ENCODE measurements at places on chromosomes 3 and 15.

- no peak for DNase-seq
These were observed 30.5 kb upstream of the NR1I2 start for GRCh38 chr3:119751423-119751822.

- DNase-seq = no peak
These were observed 57.6 kb downstream of the BHLHE40 start for GRCh38 chr3:5036858-5037257.

DNA sequence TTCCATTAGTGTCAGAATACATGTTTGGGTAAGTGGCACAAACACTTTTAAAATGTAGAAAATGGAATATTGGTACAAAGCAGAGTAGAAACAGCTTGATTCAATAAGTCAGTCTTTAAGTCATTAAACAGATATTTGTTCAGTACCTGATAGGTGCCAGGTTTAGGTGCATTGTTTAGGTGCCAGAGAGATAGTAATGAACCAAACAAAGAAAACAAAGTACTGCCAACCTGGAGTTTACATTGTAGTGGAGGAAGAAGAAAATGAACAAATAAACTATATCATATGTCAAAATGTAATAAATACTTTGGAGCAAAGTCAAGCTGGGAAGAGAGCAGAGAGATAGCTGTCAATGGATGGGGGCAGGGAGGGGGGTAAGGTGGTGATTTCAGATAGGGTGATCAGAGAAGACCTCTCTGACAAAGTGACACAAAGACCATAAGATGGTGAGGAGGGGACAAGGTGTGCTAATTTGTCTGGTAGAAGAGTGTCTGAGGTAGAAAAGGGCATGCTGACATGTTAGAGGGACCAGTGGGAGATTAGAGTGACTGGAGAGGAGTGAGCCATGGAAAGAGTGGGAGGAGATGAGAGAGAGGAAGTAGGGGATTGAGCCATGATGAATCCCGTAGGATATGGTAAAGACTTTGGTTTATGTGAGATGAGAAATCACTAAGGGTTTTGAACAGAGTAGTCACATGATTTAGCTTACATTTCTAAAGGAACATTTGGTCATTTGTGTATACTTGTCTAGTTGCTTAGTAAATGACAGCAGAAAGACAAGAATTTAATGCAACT lies 128.2 kb downstream of the UBE2E2 start:
- DNase-seq = no peak

DNA sequence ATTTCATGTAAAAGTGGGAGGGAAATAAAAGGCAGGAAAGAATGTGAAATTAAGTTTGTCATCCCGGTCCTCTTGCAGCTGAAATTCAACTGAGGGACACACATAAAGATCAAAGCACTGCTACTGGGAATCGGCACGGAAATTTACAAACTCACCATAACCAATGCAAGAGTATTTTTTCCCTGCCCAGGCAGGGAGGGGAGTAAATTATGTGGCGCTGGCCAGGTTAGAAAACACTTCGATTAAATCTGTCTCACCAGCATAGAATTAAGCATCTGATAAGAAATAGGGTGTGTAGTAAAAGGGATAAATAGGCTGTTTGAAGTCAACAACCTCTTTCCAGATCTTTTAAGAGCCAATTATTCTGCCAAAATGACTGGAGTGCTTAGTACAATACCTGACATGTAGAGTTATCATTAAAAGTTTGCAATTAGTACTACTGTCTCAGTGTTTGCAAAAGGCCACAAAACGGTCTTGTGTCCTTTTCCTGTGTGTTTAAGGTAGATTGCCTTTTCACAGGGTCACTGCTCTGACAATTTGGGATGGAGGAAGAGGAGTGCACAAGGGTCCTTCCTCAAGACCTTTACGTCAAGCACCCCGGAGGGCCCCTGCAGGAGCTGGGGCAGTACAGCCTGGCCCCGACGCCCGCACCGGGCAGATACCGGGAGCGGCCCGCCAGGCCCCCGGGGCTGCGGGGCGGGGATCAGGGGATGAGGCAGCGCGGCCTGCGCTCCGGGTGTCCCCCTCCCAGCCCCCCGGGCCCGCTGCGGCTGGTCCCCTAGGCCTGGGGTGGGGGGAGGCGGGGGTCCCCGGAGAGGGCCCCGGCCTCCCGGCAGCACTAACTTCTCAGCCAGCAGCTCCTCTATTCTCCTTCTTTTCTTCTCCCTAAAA lies 651 bp downstream of the UBA3 start:
- DNase-seq = no peak

DNA sequence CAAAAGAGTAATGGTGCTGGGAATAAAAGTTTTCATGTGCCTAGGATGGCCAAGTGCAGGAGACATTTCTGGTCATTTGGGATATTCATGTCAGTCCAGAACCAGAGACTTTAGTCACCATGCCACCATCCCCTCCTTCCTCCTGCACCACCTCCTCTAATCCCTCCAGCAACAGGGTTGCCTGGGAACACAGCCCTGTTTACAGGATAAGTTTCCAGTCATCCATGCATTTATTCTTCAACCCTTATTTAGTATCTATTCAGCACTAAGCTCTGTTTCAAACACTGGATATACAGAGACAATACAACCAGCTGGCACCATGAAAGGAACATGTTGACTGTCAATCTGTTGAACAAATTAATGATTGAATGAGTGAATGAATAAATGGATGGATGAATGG lies 211.7 kb downstream of the CLSTN2 start:
- DNase-seq = no peak

DNA sequence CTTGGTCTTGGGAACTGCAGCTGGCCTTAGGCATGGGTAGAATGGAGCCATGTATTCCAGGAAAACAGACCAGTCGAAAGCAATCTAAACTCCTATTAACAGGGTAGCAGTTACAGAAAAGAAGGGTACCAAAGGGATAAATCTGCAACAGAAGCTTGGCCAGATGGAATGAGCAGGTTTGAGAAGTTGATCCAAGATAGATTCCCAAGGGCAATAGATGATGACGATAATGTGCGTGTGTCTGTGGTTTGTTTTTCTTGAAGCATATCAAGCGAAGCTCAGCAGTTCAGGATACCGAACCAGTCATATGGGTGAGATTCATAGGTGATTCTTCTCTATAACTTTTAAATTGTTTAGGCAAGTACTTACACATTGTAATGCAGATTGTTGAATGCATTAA lies 203.8 kb upstream of the SEMA6D start:
- no peak for DNase-seq

GRCh38 chr15:40759961-40760360 lies 3.9 kb upstream of the GCHFR start:
- DNase-seq = no peak

GRCh38 chr3:113268311-113268710 lies 57.0 kb downstream of the BOC start:
- no peak for DNase-seq

DNA sequence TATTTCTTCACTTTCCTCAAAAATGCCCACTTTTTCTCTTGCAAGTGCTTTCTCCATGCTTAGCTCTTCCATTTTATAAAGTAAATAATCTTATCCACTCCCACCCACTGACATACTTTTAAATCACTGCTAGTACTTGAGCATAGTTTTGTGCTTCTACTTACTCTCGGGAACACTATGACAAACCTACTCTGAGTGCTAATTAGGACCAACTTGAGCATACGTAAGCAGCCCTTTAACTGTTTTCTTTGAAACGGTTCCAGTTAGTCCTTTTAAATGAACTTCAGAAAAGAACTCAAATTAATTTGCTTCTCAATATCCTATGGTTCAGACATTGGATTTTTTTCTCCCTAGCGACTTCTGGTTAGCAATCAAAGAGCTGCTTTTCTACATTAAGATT lies 280.0 kb upstream of the SOX2 start:
- DNase-seq = no peak

GRCh38 chr3:157816296-157816695 lies 289.9 kb downstream of the SHOX2 start:
- DNase-seq = no peak

GRCh38 chr3:64856106-64856505 lies 168.3 kb upstream of the ADAMTS9 start:
- DNase-seq = peak; percentile 30

- no peak for DNase-seq
These were observed 120.8 kb downstream of the ARPP21 start for GRCh38 chr3:35760146-35760545.

- no peak for DNase-seq
These were observed 348.2 kb downstream of the GRM7 start for GRCh38 chr3:7209098-7209497.

GRCh38 chr3:194387276-194387675 lies 11.8 kb downstream of the GP5 start:
- no peak for DNase-seq

DNA sequence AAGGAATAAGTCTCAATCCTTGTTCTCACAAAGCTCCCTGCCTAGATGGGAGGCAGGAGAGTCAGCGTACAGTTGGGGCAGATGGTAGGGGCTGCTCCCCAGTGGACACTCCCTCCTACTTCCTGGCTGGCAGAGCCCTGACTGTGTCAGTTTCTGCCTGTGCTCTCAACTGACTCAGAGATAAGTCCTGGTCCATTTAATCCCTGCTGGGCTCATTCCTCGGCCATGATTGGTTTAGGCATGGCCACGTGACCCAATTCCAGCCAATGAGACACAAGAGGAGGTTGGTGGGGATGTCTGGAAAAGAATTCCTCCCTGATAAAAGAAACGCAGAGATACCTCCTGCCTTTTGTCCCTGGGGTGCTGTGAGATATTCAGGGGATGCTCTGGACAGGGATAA lies 118.1 kb upstream of the SLC6A11 start:
- no peak for DNase-seq

- no peak for DNase-seq
These were observed 7.8 kb downstream of the RPS17 start for GRCh38 chr15:82532383-82532990.

DNA sequence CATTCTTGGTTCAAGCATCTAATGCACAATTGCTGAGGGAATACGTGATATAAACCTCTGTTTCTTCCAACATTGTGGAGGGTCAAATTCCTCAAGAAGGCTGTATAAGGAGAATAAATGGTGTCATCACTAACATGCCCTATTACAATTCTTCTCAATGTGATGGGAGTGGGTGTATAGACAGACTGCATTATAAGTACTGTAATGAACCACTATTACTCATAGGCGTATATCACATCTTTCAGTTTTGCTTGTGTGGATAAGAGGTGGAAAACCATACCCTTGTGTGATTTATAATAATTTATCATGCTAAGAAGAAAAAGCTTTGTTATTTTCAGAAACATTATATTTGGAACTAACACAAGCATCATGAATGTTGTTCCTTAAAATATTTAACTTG lies 35.3 kb upstream of the BBX start:
- no peak for DNase-seq

GRCh38 chr3:45665101-45665572 lies 24.1 kb upstream of the SACM1L start:
- peak; percentile 5 for DNase-seq

DNA sequence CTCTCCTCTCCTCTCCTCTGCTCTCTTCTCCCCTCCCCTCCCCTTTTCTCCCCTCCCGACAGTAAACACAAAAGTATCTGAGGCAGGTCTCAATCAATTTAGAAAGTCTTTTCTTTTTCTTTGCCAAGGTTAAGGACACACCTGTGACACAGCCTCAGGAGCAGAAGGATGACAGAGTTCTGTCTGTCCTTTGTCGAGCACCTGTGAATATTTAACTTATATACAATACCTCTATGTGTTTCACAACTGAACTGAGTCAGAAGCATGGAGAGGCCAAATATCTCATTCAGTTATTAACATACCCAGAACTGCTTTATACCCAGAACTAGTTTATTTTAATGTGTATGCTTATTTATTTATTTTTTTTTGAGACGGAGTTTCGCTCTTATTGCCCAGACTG lies 81.1 kb upstream of the ROBO1 start:
- no peak for DNase-seq

- no peak for DNase-seq
These were observed 968.4 kb downstream of the FHIT start for GRCh38 chr3:60282866-60283265.

DNA sequence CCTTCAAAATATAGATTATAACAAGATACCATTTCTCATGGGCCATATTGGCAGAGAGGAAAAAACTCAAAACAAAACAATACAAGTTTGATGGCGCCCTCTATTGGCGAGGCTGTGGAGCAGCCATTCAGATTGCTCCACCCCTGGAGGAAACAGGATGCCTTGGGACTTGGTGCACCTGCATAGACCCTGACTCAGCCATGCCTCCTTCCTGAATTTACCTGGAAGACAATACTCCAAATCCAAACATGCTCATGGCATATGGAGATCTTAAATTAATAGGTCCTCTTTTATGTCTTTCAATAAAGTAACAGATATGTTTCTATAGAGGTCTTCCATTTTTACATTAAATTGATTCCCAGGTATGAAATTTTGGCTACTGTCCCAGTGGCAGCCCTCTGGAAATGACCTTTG lies 90.0 kb downstream of the APBA2 start:
- DNase-seq = no peak

DNA sequence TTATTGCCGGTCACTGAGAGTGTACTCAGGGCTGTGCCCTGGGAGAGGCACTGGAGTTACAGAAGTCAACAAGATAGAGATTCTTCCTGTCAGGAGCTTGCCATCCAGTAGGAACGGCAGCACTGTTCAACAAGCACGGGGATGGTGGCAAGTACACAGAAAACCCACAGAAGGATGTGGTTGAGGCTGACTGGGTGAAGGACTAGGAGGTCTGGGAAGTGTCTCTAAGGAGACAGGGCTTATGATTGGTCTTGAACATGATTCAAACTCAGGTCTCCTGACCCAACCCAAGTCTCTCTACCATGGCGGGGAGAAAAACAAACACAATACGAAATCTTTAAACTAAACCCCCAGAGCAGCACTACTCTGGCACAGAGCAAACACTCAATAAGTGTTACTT lies 37.6 kb downstream of the ERICH6 start:
- no peak for DNase-seq

GRCh38 chr15:43529587-43530345 lies 12.4 kb downstream of the MAP1A start:
- DNase-seq = no peak

DNA sequence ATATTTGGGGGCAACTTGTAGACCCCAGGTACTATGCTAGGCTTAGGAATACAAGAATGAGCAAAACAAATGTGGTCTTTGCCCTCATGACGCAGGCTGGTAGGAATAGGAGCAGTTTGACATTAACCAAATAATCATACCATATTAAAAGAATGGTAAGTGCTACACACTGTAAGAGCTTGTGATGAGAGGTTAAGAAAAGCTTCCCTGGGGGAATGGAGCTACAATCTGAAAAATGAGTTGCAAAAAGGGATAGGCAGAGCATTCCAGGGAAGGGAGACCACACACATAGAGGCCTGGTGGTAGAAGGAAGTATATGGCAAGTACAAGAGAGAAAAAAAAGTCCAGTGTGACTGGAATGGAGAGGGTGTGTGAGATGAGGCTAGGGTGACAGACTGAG lies 37.3 kb downstream of the TMOD3 start:
- DNase-seq = no peak

GRCh38 chr3:32703491-32703972 lies 18.5 kb downstream of the CNOT10 start:
- no peak for DNase-seq

DNA sequence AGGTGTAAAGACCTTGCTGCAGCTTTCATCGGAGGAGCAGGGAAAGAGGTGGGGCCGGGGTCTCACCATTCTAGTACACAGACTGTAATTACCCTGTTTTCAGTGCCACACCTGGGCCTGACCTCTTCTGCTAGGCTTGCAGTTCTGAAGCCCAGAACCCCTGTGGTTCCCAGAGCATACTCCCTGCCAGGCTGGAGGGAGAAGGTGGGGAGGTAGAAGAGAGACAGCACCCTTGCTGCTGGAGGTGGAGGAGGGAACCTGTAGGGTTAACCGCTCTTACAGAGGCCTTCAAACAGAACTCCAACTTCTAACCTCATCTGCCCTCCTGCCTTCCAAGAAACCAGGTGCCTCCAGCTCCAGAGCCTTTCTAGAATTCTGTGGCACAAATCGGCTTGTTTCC lies 27.0 kb downstream of the PCOLCE2 start:
- no peak for DNase-seq

Data from NCI-H1436 treated with DMSO at 0.1 percent for 48 hours (cell line).